ENCODE measurements at places on chromosomes 7 and 10.

DNA sequence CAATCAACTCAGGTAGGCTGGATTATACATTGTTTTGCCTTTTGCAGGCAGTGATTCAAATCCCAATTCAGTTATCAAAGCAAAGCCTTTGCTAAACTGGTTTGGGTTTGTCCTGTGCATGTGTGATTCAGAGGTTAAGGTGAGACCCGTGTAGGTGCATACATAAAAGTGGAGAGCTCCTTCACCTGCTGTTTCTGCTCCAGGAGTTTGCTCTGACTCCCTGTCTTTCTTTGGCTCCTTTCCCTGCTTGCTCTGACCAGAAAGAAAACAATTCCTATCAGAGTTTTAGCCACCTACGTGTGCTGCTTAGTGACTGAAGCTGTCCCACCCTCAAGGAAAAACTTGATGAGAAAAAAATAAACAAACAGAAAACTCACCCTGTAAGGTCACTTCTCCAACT, 101.1 kb downstream of the TPST1 start:
- DNase-seq: no peak

DNA sequence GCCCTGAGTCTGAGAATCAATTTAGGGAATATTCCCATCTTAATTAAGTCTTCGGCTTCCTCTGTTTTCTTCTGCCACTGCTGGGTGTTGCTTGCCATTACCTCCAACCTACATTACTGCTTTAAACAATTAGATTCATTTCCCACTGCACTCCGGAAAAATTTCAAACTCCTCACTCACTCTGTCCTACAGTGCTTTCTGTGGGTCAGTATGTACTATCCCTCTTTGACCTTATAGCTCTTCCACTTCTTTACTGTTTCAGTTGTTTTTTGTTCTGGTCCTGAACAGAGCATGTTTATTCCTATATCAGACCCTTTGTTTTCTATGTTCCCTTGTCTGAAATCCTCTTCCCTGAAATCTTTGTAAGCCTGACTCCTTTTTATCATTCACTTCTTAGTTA, 160.6 kb downstream of the MAGI2 start:
- DNase-seq: no peak

- DNase-seq: no peak
Measured at GRCh38 chr7:96179837-96180236, 142.1 kb downstream of the SLC25A13 start.

DNA sequence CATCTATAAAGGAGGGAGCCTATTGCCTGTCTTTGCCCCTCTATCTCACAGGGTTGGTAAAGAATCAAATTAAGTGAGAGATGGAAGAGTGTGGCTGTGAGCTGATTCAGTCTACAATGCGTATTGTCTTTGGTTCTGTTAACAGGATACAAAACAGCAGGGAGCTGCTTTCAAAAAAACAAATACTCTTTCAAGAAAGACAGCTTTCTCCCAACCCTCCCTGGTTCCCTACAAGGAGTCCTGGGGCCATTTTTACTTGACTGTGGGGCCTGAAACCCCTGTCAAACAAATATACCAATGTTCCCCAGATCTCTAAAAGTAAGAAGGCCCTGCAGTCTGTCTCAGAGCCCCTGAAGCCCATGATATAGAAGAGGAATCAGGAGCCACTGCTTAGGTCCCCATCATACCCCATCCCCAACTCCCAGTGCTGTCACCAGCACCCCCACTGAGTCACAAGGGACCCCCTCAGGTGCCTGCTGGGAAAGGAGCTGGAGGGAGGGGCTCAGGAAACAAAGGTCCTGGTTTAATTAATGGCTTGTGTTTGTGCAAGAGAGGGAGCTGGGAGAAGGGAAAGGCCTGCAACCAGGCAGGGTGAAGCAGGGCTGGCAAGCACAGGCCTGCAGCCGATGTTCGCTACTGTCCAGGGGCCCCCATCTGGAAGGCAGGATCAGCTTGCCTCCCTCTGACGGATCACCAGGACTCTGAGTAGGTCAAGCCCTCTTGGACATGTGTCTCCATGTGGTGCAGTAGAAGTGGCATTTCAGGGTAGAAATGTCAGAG, 182.0 kb upstream of the GHITM start:
- DNase-seq: no peak

DNA sequence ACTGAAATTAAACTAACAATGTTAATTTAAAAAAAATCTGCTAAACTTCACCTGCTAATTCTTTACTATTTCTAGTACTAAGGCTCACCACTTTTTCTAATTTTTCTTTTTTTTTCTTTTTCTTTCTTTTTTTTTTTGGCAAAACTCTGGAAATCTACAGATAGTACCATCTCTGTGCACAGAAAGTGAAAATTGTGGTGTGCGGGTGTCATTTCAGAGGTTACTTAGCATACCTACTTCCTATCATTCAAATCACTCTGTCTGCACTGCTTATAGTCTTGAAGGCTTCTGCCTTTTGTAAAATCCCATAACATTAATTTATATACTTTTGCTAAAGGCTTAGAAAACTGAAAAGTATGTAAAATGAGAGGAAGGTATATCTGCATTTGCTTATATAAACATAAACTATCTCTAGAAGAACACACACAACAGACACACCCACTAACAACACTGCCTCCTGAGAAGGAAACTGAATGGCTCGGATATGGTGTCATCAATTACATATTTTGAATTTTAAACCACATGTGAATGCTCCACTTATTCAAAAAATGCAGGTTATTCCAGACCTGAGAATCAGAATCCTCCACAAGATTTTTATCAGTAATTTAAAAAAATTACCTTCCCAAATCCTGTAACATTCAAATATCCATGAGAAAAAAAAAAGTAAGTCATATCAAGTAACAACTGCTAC, 229.5 kb downstream of the PARD3 start:
- no peak for DNase-seq

DNA sequence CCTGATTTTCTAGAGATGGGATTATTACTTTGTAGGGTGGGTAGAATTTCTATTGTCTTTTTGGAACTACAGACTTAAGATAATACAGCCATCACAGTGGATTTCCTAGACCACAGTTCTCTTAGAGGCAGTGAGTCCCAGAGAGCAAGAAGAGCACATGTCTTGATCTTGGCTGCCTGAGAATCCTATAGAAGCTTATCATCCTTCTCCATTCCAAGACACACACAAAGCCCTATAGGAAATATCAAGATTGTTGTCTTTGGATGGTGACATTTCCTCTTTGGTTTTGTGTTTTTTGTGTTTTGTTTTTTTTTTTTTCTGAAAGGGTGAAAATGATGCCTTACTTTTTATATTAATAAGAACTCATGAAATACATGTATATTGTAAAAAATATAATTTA, 143.1 kb downstream of the AHR start:
- no peak for DNase-seq

- no peak for DNase-seq
Measured at GRCh38 chr10:1539216-1539615, 198.1 kb downstream of the ADARB2 start.

GRCh38 chr10:110167149-110167548, 40.3 kb upstream of the MXI1 start:
- no peak for DNase-seq

DNA sequence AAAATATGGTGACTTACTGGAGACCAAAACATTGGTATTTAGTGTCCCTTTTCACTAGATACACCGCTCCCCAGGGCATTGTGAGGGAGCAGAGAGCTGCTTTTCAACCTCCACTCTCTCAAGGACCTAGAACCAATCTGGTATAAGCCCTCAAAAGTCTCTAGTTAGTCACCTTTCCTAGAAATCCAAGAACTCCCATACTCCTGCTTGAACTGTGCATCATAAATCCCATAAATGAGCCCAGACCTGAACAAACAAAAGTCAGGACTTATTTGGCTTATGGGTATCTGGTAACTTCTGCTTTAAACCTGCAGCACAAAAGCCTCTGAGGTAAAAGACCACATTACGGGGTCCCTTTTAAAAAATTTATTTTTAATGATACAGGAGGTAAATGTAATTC, 603.1 kb upstream of the LRRTM3 start:
- DNase-seq: no peak
